ENCODE measurements at places on chromosomes 1 and 21. TPM values are rescaled to one million over a fixed set of nuclear protein-coding genes. Genes with fewer than 3 reads are reported as not detected.

DNA sequence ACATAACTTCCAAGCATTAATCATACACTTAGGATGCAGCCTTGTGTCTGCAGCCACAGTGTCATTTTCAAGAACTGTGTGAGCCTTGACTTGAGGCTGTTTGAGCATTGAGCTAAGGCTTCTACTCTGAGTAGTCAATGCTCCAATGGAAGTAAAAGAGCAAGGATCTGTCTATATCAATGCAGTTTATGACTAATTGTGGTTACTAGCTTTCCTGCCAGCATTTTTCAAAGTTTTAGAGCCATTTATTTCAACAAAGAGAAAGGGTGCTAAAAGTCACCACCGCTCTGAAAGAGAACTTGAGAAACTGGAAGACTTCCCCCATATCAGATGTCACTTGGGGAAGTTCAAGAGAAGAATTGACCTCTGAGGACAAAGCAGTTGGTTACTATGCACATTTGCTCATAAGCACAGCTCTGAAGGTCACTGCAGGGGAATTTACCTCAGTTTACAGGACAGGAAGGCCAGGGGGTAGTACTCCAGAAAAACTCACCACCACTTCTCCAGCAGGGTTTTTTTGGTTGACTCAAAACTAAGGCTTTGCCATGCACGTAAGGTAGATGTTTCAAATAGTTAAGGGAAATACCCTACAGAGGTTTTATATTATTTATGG, 24.5 kb upstream of the RGS1 start:
- DNase-seq = no peak

GRCh38 chr1:203598752-203599151, 27.9 kb upstream of the ATP2B4 start:
- no peak for DNase-seq

DNA sequence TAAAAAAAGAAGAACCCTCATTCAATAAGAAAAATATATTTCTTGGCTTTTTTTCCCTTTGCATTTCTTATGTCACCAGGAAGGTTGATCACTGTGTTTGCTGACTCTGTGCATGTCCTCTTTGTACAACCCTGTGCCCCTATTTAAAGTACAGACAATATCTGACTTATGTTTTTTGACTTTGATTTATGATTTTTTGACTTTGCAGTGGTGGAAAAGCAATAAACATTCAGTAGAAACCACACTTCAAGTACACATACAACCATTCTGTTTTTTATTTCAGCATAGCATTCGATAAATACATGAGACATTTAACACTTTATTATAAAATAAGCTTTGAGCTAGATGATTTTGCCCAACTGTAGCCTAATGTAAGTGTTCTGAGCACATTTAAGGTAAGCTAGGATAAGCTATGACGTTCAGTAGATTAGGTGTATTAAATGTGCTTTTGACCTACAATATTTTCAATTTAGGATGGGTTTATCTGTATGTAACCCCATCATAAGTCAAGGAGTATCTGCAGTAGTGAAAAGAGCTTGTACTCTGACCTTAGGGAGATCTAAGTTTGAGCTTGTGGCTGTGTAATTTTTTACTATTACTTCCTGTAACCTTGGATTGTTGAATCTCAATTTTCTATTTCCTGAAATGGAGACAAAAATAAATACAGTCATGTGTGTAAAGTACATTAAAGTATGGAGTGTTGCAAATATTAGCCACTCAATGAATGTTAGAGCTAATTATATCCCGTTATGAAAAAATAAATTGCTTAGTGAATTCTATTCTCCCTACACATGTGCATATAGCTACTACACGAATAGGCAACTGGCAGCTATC, 1.2 kb downstream of the RNASEL start:
- DNase-seq = no peak

DNA sequence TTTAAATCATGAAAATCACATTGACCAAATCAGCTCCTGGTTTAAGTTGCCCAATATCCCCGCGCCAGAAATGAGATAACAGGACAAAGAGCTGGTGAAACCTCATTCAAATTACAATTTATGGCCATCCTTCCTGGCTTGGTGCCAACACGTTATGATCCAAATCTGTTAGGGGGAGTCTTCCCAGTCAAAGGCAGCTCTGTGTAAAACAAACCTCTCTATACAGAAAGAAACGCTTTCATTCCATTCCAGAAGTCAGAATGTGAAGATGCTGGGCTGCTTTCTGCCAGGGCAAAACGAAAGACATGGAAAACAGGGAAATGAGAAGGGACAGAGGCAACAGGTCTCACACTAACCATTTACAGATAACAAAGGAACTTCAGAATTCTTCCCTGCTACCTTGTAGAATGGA, 53.5 kb upstream of the TIAM1 start:
- DNase-seq = no peak

- no peak for DNase-seq
Measured at GRCh38 chr21:45834026-45834715, 147.4 kb upstream of the COL6A1 start.

DNA sequence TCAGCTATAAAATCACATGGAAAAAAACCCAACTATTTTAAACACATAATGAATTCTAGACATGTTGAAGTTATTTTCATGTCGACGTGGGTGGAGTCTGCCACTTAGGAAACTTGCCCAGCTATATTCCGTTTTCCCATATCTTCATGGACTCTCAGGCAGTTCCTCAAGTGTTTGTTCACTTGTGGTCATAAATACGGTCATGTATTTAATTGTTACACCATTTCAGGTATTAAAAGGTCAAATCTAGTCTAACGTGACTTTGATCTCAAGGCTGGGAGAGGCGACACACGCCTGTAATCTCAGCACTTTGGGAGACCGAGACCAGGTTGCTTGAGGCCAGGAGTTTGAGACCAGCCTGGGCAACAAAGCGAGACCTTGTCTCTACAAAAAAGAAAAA, 346.9 kb downstream of the PBX1 start:
- DNase-seq = no peak

DNA sequence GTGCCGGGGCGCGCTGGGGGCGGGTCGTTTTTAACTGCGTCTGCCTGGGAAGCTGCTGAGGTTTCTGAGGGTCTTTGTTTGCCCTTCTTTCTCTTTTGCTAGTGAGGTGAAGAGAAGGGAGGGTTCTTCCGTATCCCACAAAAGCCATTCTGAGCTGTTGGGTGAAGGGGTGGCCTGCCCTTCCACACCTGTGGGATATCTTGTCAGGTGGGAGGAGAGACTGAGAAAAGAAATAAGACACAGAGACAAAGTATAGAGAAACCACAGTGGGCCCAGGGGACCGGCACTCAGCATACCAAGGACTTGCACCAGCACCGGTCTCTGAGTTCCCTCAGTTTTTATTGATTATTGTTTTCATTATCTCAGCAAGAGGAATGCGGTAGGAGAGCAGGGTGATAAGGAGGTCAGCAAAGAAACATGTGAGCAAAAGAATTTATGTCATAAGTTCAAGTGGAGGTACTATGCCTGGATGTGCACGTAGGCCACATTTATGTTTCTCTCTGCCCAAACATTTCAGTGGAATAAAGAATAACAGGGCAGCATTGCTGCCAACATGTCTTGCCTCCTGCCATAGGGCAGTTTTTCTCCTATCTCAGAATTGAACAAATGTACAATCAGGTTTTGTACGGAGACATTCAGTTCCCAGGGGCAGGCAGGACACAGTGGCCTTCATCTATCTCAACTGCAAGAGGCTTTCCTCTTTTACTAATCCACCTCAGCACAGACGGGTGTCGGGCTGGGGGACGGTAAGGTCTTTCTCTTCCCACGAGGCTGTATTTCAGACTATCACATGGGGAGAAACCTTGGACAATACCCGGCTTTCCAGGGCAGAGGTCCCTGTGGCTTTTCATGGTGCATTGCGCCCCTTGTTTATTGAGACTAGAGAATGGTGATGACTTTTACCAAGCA, 972 bp downstream of the PGBD2 start:
- DNase-seq = no peak

DNA sequence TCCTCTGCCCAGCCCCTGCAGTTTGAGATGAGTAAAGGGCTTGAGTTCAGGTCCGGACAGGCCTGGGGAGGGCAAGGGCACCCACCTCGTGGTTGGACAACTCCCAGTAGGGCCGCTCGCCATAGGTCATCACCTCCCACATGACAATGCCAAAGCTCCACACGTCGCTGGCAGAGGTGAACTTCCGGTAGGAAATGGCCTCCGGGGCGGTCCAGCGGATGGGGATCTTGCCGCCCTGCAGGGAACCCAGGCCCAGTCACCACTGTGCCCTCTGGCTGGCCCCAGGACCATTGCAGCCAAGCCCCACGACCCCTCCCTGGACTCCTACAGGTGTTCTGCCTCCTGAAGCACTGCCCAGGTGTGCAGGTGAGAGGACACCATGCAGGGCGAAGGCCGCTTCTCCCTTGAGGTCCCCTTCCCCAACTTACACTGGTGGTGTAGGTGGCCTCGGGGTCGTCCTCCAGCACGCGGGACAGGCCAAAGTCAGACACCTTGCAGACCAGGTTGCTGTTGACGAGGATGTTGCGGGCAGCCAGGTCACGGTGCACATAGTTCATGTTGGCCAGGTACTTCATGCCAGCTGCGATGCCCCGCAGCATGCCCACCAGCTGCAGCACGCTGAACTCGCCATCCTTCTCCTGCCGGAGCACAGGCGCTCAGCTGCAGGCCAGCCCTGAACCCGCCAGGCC, 24.1 kb downstream of the EPHA2 start:
- DNase-seq = no peak

DNA sequence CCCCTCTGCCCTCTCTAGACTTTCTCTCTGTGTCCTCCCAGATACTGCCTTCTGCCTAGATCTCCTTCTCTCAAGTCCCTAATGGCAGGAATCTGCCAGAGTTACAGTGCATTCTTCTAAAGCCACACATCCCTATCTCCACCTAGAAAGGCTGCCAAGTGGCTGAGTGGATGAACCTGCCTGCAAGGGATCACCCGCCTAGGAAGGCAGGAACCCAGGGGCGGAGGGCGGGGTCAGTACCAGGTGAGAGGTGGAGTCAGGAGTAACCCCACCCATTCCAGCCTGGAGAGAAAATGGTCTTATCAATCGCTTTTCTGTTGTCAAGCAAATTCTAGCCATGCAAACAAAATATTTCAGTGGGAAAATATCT, 60.8 kb downstream of the BCAR3 start:
- no peak for DNase-seq

- no peak for DNase-seq
Measured at GRCh38 chr1:30319765-30320580, 403.4 kb downstream of the MATN1 start.

DNA sequence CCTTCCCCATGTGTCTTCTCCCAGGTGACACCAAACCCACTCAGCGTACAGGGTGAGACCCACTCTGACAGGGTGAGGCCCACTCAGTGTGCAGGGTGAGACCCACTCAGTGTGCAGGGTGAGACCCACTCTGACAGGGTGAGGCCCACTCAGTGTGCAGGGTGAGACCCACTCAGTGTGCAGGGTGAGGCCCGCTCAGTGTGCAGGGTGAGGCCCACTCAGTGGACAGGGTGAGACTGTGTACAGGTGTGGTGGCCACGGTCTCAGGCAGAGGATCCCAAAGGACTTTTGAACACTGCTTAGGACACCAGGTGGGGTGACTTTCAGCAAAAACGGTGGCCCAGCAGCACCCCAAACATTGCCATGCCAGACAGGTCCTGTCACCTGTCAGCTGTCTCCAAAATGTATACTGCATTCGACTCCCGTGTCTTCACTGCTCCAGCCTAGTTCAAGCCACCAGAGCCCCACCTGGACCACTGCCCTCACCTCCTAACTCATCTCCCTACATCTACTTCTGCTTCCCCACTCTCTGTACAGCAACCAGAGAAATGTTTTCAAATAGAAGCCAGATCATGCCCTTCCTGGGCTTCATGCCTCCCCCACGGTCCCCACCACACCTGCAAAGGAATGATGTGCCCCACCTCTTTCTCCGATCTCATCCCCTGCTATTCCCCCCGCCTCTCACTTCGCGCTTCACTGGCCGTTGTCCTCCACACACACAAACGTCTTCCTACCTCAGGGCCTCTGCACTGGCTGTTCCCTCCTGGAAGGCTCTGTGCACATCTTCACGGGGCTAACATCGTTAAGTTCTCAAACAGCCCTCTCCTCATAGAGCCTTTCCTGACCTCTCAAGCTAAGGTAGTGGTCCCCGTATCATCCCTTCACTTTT, 52.1 kb downstream of the ACBD3 start:
- no peak for DNase-seq

- no peak for DNase-seq
Measured at GRCh38 chr1:245687152-245687635, 532.4 kb downstream of the KIF26B start.

- DNase-seq = no peak
Measured at GRCh38 chr1:171486048-171486519, 754 bp downstream of the PRRC2C start.

- no peak for DNase-seq
Measured at GRCh38 chr21:44544566-44544965, 4.6 kb upstream of the KRTAP10-1 start.

DNA sequence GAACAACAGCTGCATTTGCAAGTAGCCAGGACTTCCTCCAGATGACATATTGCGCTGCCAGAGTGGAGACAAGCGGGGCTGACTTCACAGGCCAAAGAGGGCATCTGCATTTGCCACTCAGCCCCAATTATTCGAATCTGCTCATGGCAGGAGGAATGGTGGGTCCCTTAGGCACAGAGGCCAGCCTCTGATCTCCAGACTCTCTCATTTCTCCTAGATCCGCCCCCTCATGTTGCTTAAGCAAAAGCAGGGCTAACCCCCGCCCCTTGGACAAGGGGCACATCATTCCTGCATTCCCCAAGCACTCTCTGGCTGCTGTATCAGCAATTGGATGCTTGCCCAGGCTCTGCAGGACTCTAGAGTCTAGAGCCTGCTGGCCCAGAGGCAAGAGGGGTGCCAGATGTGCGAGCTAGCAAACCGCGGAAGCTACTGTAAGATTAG, 262.4 kb downstream of the ST6GALNAC3 start:
- peak; percentile 3 for DNase-seq

GRCh38 chr1:27526569-27527222, 36.7 kb upstream of the WASF2 start:
- no peak for DNase-seq

- DNase-seq = no peak
Measured at GRCh38 chr1:171814692-171815091, 26.6 kb upstream of the DNM3 start.

The TDRKH gene
- total RNA-seq = 1.1 TPM

The KCNK1 gene
- 25.7 TPM for total RNA-seq

The TAF13 gene
- total RNA-seq = 35.3 TPM

The SLC30A10 gene
- total RNA-seq = not detected

The LEFTY1 gene
- not detected for total RNA-seq

The BRDT gene
- total RNA-seq = not detected

The TM2D1 gene
- 51.9 TPM for total RNA-seq

The GABPB2 gene
- total RNA-seq = 10.1 TPM

The CNIH3 gene
- total RNA-seq = 1.2 TPM

The LCE3D gene
- total RNA-seq = not detected

The RGS16 gene
- total RNA-seq = 1.2 TPM

The RCOR3 gene
- 21.6 TPM for total RNA-seq
